ENCODE measurements at places on chromosomes 6 and 20. TPM values are rescaled to one million over a fixed set of nuclear protein-coding genes. Genes with fewer than 3 reads are reported as not detected.

- no peak for DNase-seq
These were observed 20.3 kb upstream of the ATXN1 start for GRCh38 chr6:16781348-16782169.

DNA sequence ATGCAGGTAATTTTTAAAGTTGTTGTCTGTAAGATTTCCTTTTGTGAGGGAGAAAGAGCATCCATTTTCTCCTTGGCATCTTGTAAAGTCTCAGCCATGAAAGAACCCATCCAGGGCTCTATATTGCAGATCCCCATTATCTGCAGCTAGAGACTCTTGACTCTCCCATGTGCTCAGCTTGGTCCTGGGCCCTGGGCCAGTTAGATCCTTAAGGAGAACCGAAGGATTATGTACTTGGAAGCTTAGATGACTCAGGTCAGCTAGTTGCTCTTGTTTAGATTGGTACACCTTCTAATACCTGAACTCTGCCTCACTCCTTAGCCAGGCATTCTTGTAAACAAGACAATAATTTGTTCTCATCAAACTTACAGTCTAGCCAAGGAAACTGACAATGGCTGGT, 1617.6 kb downstream of the KHDRBS2 start:
- DNase-seq: no peak

GRCh38 chr20:33311996-33312395, 29.0 kb downstream of the BPIFB1 start:
- DNase-seq: no peak

GRCh38 chr6:34085453-34086170, 60.3 kb downstream of the GRM4 start:
- DNase-seq: no peak

DNA sequence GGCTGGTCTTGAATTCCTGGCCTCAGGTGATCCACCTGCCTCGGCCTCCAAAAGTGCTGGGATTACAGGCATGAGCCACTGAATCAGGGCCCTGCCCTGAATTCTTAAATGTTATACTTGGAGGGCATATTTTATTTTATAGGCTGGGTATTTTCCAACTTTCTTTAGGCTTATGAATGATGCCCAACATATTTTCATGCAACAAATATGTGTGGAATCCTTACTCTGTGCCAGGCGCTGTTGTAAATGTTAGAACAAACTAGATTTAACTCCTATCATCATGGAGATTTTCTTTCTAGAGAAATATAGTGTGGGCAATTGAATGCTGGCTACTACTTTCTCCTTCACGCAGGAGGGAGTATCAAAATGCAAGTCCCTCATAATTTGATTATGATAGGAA, 71.2 kb downstream of the SAMD5 start:
- no peak for DNase-seq

DNA sequence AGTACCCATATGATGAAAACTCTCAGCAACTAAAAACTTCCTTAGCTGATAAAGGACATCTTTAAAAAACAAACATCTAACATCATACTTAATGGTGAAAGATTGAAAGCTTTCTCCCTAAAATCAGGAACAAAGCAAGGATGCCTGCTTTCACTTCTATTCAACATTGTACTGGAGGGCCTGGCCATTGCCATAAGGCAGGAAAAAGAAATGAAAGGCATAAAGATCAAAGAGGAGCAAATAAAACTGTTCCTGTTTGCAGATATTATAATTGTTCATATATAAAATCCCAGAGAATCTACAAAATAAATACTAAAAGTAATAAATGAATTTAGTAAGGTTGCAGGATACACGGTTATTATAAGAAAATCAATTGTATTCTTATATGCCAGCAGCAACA, 124.6 kb upstream of the ARMC2 start:
- no peak for DNase-seq

DNA sequence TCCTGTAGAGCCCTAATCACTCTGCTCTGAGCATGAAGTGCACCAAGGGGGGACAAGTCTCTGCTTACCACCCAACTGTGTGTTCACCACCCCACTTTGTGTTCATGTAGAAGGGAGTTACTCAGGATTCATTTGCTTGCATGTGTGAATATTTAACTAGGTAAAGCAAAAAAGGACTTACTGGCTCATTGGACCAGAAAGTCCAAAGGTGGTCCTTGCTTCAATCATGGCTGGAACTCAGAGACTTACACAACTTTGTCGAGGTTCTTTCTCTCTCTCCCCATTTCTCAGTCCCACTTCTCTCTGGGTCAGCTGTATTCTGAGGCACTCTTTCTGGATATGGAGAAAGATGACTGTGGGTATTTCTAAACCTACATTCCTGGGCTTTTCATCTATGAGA, 4.0 kb downstream of the TMEM200A start:
- DNase-seq: no peak

DNA sequence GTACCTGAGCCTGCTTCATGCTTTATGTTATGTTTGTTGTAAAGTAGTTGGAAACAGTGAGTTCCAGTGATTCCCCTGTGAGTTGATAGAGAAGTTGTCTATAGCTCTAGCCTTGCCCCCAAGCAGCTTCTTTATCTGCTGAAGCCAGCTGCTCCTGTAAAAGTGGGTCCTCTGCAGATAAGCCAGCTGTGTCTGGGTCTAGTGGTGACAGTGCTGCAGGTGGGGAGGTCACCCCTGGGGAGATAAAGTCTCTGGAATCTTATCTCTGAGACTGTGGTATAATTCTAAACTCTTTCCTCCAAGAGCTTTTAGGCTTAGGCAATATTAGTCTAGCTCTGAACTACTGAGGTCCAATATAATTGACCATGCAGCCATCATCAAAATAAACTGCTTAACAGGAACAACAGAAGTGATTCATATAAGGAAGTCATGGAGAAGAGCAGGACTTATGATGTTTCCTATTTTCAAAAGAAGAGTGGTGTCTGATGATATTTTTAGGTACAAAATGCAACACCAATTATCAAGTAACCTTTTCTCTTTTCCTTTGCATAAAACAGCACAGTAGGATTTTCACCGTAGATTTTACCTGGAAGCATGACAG, 44.2 kb upstream of the TMEM217 start:
- no peak for DNase-seq

DNA sequence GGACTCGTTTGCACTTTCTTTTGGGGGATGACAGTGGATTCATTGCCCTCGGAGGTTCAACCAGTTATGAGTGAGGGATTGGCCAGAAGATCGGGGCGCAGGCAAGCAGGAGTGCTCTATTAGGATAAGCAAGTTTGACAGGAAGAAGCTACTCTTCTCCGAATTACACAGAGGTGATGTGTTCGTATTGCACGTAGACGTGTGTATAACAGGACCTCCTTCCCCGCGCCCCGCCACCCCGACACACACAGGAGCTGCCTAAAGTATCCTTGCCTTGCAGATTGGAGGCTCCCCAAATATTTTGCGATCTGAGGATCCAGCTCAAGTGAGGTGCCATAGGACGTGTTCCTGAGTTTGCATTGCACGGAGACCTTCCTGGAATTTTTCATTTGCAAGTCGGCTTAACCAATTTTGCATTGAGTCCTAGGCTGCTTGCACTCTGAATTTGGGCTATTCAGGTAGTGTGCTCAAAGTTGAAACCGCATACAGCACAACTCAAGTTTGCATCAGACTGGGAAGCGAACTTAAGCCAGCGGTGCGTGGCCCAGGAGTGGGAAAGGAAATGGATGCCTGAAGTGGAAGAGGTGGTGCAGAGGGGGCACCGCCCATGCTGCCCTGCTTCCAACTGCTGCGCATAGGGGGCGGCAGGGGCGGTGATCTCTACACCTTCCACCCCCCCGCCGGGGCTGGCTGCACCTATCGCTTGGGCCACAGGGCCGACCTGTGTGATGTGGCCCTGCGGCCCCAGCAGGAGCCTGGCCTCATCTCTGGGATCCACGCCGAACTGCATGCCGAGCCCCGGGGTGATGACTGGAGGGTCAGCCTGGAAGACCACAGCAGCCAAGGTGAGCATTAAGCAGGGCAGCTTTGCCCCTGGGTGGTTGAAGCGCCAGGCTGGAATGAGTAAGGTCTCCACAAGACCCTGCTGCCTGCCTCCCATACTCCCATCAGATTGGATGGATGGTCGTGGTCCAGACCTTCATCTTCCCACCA, 770 bp downstream of the TCF19 start:
- DNase-seq: peak; percentile 63

GRCh38 chr6:31826793-31827285, 699 bp upstream of the HSPA1B start:
- peak; percentile 66 for DNase-seq

- no peak for DNase-seq
These were observed 453.0 kb upstream of the SULF2 start for GRCh38 chr20:48238326-48238725.

DNA sequence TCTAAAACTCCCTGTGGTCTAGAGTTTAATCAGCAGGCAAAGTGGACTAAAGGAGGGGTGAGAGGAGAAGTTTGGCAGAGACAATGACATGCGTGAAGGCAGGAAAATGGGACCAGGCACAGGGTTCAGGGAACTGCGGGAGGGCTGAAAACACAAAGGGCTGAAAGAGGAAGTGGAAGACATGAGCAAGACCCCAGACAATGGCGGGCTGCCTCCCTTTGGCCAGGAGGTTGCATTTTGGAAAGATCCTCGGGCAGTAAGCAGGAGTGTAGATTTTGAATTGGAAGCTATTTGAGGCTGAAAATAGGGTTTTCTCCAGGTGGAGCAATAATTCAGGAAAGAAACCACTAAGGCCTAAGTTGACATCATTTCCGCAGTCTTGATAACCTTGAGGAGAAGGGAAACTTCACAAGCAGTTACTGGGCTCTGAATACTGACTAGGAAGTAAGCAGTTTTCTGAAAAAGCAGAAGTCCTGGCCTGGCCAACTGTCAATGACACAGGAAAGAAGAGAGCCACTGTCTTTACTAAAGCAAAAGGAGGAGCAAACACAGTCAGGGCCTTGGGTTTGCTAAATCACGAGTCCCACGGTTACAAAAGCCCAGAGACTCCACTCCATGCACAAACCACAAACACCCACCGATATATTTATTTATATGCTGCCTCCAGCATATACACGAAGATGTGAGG, 3.4 kb downstream of the LY86 start:
- DNase-seq: no peak

GRCh38 chr6:88059191-88059590, 11.6 kb downstream of the SPACA1 start:
- no peak for DNase-seq

- no peak for DNase-seq
These were observed 46.0 kb upstream of the DACT2 start for GRCh38 chr6:168365422-168366165.

DNA sequence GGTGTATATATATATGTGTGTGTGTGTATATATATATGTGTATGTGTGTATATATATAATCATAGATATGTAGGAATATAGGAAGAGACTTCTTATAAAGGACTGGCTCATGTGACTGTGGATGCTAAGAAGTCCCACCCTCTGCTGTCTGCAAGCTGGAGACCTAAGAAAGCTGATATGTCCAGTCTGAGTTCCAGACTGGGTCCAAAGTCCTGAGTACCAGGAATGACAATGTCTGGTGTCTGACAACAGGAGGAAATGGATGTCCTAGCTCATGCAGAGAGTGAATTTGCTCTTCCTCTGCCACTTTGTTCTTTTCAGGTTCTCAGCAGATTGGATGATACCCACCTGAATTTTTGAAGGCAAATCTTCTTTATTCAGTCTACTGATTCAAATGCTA, 7.1 kb downstream of the ALDH5A1 start:
- no peak for DNase-seq

DNA sequence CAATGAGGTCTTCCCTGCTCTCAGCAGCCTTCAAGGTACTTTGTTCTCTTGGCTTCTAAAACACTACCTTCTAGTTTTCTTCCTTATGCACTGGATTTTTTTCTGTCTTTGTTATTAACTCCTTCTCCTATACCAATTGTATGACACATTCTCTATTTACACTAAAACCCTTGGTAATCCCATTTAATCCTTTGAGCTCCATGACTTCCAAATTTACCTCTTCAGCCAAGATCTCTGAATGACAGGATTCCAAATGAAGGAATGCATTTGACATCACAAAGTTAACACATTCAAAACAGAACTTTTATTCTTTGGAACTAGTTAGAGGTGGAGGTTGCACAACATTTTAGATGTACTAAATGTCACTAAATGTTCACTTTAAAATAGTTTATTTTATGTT, 86.6 kb upstream of the SAMD5 start:
- no peak for DNase-seq

GRCh38 chr6:46410334-46410953, 80.8 kb downstream of the RCAN2 start:
- DNase-seq: no peak

- no peak for DNase-seq
These were observed 168.2 kb downstream of the GPX5 start for GRCh38 chr6:28693751-28694443.

GRCh38 chr6:34230653-34231371, 5.9 kb upstream of the HMGA1 start:
- DNase-seq: no peak

- DNase-seq: no peak
These were observed 330.7 kb downstream of the COL12A1 start for GRCh38 chr6:74875193-74875592.

GRCh38 chr20:46928580-46929132, 34.0 kb downstream of the EYA2 start:
- DNase-seq: no peak

DNA sequence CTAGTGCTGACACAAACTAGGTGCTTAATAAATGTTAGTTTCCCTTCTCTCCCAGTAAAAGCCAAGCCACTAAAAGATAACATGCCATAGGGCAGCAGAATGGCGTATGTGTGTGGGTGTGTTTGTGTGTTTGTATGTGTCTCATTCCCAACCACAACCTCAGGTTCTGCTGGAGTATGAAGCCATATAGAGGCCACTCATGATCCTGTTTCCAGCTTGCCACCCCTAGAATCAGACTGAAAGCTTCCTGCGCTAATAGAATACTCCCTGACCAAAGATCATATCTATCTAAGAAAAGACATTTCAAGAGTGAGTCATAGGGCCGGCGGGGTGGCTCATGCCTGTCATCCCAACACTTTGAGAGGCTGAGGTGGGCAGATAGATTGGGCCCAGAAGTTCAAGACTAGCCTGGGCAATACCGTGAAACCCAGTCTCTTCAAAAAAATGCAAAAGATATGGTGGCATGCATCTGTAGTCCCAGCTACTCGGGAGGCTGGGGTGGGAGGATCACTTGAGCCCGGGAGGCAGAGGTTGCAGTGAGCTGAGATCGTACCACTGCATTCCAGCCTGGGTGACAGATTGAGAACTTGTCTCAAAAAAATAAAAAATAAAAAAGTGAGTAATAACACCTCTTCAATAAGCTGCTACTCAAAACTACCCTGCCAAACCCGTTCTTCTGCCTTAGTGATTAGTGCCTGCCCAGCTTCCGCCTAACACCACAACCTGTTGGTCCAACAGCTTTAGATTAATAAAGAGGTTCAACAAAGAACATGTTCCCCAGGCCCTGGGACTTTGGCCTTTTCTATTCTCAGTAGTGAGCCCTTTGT, 11.8 kb upstream of the SNRPC start:
- DNase-seq: no peak

- DNase-seq: no peak
These were observed 149.4 kb downstream of the SMOC2 start for GRCh38 chr6:168590406-168590805.

IMPG1 gene
- total RNA-seq: not detected

DNPH1 gene
- total RNA-seq: 60.0 TPM

LCA5 gene
- total RNA-seq: 0.16 TPM

HINT3 gene
- 9.3 TPM for total RNA-seq

FAXC gene
- total RNA-seq: not detected

TTK gene
- 36.7 TPM for total RNA-seq

PLCG1 gene
- total RNA-seq: 201 TPM

BCAS4 gene
- 37.6 TPM for total RNA-seq

PROKR2 gene
- total RNA-seq: not detected

SLC22A16 gene
- total RNA-seq: not detected

KHDC1 gene
- 9.2 TPM for total RNA-seq

RTEL1 gene
- total RNA-seq: 53.6 TPM

DNAH8 gene
- total RNA-seq: 0.12 TPM

MRPL2 gene
- total RNA-seq: 71.0 TPM

OPN5 gene
- not detected for total RNA-seq

ERVFRD-1 gene
- not detected for total RNA-seq
